ENCODE measurements at places on chromosomes 1 and 21.

- peak; percentile 18 for DNase-seq
These were observed 13.3 kb upstream of the SPOCD1 start for GRCh38 chr1:31828926-31829690.

DNA sequence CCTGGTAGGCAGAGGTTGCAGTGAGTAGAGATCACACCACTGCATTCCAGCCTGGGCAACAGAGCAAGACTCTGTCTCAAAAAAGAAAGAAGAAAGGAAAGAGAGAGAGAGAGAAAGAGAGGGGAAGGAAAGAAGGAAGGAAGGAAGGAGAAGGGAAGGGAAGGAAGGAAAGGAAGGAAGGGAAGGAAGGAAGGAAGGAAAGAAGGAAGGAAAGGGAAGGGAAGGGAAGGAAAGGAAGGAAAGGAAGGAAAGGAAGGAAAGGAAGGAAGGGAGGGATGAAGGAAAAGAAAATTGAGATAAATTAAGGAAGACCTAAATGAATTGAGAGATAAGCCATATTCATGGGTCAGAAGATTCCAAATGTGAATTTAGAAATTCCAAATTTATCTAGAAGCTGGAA, 92.2 kb downstream of the GLIS1 start:
- DNase-seq: no peak

DNA sequence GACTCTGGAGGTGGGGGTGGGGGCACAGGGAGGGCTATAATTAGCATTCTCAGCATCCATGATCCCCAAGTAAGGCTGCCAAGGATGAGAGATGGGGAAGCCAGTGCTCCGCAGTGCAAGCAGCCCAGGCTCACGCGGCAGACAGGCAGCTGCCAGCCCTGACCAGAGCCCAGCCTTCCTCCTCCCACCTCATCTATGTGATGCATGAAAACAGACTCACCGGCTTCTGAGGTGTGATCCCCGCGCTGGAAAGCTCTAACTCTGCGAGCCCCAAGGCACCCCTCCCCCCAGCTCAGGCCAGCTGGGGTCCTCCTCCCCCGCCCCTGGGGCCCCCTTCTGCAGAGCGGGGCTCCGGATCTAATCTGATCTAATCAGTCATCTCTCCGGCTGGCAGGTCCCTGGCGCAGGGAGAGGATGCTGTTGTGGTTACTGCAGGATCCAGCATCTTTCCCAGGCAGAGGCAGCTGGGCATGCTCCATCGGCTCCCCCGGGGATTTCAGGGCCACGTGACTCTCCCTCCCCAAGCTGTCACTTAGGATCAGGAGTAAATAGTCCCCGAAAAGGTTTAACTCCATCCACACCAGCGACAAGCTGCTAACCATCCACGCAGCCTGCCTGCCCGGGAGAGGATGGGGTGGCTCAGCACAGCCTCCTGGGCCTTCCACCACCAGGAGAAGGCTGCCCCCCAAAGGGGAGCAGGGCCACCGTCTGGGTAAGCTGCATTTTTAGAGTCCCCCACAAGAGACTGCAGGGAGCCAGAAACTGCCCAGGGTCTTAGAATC, at the start of gene PLEKHA6:
PLEKHA6 (minus strand) TSS at position 456 of the 782 bp plus-strand sequence. CDS start 86,202 bp downstream, outside the sequence.
- DNase-seq: no peak

DNA sequence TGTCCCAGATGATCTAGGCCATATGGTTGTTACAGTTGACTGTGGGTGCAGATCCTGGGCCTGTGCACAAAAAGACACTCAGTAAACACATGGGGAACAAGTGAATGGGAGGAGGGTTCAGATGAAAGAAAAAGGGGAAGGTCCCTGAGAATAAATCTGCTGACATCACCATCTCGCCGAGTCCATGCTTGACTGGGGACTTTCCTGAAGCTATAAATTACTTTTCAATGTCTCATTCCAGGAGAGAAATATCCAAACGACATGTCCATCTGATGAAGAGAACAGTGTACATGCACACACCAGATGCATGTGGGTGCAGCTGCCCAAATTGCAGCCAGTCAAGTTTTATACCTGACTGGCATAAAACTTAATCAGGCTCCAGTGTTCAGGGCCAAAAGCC, 109.0 kb downstream of the HIVEP3 start:
- DNase-seq: no peak

- DNase-seq: no peak
These were observed 101.4 kb upstream of the L1TD1 start for GRCh38 chr1:62093261-62093660.

GRCh38 chr1:167122568-167122967, 28.7 kb downstream of the STYXL2 start:
- no peak for DNase-seq

DNA sequence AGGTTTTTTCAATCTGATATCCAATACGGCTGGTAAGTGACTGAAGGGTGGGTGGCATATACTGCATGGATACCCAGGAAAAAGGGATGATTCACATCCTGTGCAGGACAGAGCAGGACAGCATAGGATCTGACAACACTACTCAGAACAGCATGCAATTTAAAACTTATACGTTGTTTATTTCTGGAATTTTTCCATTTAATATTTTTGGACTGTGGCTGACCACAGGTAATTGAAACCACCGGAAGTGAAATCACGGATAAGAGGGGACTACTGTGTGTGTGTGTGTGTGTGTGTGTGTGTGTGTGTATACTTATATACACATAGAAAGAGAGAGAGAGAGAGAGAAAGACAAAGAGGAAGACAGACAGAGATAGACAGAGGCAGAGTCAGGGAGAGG, 23.0 kb downstream of the ERICH3 start:
- DNase-seq: no peak

GRCh38 chr1:176217461-176218099, 10.5 kb upstream of the COP1 start:
- DNase-seq: no peak

- DNase-seq: no peak
These were observed 289.4 kb downstream of the CHRM3 start for GRCh38 chr1:239675735-239676134.

DNA sequence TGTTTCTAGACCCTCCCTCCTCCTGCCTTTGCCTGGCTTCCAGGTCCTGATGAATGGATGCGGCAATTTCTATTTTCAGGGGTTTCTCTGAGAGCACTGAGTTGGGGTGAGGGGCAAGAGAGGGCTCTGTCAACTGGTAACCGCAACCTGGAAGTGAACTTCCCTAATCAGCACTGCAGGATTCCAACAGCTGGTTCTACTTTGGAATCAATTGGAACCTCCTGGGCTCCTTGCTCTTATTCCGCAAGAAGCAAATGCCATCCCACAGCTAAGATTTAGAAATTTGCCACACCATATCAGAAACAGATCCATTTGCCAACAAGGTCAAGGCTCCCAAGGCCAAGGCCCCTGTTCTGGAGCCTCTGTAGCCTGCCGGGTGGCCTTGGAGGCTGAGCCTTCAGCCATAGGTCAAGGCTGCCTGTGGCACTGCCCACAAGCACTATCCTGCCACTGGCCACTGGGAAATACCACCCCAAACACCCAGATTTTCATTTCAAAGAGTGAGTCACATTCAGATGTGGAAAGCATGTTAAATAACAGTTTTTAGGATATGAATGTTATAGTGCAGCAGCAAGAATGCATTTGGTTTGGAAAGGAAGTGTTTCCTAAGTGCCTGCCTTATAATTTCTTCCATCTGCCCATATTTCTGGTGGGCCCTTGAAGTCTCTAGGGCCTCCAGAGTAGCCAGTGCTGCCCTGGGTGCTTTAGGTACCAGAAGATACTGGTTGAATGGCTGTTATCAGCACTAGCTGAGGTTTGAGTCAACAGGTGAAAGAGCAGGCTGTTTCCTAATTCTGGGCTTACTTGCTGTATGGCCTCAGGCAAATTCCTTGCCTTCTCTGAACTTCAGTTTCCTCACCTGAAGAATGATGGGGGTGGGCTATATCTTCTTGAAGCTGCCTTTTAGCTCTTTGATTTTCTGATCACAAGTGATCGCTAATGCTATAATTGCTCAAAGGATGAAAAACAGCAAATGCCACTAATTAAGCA, 56.3 kb upstream of the JUN start:
- DNase-seq: no peak

GRCh38 chr1:156963621-156964020, 43.2 kb downstream of the LRRC71 start:
- DNase-seq: peak; percentile 73

GRCh38 chr1:192527950-192528349, 47.6 kb upstream of the RGS1 start:
- no peak for DNase-seq

DNA sequence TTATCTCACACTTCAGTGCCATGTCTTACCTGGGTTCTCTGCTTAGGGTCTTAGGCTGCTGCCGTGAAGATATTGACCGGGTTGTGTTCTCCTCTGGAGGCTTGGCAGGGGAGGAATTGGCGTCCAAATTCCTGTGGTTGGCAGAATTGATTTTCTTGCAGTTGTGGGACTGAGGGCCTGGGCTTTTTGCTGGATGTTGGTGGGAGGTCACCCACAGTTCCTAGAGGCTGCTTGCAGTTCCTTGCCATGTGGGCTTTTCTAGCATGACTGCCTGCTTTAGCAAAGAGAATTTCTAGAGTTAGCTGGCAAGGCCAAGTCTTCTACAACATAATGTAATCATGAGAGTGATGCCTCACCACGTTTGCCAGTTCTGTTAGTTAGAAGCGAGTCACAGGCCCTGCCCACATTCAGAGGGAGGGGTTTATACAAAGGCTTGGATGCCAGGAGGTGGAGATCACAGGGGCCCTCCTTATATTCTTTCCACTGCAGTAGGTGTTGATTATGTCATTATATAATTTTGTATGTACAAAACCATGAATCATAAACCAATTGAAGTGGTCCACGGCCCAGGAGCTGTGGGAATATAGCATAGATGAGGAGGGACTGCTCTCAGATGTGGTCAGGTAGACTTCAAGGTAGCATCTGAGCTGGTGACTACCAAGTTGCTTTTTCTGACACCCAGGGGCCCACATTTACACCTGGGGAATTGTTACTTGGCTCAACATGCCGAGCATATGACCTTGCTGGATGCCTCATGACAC, 6.6 kb downstream of the UBL4B start:
- no peak for DNase-seq

- no peak for DNase-seq
These were observed 19.3 kb downstream of the SLC19A1 start for GRCh38 chr21:45522986-45523385.

- DNase-seq: no peak
These were observed 892.6 kb downstream of the MRPL39 start for GRCh38 chr21:24714646-24715200.

DNA sequence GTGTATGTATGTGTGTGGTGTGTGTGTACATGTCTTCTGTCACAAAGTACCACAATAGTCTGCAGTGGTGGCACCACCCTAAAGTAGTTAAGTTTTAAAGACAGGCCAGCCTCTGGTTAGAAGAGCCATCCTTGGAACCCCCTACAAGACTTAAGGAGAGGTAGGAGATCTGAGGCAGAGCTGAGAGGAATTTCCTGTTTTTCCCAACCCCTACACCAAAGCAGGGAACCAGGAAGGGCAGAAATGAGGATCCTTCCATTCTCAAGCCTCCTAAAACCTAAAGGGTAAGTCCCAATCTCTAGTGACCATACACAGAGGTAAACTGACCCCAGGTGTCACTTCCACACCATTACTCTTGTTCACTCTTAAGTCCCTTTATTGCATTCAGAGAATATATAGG, 11.1 kb downstream of the PEA15 start:
- no peak for DNase-seq

- DNase-seq: peak; percentile 82
These were observed 38.6 kb upstream of the ETS2 start for GRCh38 chr21:38766987-38767722.

DNA sequence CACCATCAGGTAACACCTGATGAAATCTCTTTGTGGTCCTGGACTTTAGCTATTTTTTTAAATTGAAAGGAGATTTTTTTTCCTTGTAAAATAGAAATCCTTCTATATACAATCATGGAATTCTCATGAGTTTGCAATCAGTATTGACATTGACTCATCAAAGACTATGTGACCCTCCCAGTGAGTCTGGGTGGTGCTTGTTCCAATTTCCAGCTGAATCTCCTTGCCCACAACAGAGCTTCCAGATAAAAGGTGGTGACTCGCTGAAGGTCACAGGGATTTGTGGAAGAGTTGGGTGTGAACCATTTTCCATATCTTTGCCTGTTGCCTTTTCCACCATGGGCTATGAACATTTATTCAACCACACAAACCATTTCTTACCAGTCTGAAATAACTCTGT, 486.6 kb downstream of the AJAP1 start:
- DNase-seq: no peak

DNA sequence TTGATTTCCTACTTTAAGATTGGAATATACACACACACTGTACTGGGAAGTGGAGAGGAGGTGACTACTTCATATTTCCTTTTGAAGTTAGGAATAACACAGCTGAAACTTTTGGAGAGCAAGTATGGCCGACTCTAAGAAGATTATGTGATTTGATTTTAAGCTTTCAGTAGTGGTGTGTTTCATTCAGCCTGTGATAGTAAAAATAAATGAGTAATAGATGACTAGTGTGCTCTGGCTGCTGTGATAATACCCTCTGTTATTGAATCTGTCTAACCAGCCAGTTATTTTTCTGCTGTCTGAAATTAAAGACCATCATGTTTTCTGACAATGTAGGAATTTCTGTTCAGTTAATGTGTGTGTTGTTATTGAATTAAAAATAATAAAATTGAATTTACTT, 48.3 kb downstream of the CTTNBP2NL start:
- DNase-seq: no peak

GRCh38 chr1:231993968-231994455, 367.4 kb downstream of the DISC1 start:
- no peak for DNase-seq

DNA sequence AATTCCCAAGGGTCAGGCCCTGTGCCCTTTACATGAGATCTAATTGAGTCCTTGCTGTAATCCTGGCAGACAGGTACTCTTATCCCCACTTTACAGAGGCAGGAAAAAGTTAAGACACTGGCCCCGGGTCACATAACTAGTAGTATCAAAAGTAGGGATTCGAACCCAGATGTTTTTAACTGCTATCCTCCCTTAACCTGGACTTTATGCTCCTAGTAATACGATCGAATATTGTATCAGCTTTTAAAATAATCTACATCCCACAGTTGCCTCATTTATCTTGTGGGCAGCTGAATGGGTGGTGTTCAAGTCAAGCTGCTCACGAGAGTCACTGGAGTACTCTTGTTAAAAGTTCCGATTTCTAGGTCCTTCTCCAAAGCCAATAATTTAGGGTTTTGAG, 25.5 kb upstream of the TMEM51 start:
- no peak for DNase-seq

DNA sequence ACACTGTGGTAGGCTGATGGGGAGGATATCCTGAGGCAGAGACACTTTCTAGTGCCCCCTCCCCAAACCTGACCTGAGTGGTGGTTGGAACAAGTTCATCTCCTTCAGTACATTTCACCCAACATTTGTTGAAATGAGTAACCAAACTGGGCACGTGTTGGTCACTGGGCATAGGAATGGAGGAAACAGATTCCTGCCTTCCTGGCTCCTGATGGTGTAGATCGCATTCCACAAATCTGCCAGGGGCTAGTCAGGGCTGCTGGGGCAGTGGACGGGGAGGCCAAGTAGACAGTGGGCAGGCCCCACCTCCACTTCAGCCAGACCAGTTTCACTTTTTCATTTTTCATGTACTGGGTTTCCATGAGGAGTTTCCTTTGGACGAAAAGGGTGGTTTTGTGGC, 16.5 kb upstream of the ALX3 start:
- no peak for DNase-seq

All from activated CD8-positive, alpha-beta T cell treated with anti-CD3 and anti-CD28 coated beads, Interleukin-2, amount 10 ng/mL, durations not matched to agents 7 days and 5 days (primary cell).